ENCODE measurements at places on chromosomes 12 and 14.
A peak's percentile ranks its signal among the peaks of the same experiment; 100 is the strongest.

- peak; percentile 22 for DNase-seq
Observed at GRCh38 chr14:67285876-67286452, 44.7 kb downstream of the PALS1 start.

- no peak for DNase-seq
Observed at GRCh38 chr12:7905071-7905470, 30.9 kb downstream of the SLC2A3 start.

- no peak for DNase-seq
Observed at GRCh38 chr14:89012282-89013097, 188.0 kb downstream of the TTC8 start.

- DNase-seq: no peak
Observed at GRCh38 chr12:94074216-94074979, 74.0 kb upstream of the PLXNC1 start.

DNA sequence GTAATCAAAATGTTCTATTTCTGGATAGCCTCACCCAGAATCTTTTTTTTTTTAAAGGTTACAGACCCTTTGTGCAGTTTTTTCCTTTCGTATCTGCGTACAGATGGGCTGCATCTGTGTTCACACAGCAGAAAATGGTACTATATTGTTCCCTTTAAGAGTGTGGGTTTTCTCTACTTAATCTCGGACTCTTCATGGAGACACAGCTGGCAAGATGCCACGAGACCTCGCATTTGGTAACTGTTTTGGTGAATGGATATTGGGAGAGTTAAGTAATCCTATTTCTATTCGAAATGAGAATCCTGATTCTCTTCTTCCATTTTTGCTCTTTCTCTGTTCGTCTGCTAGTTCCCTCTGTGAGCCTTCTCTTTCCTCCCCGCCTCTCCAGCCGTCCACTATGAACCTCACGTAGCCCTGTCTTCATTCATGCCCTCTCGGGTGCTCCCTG lies 85.7 kb downstream of the SAMD4A start:
- no peak for DNase-seq

DNA sequence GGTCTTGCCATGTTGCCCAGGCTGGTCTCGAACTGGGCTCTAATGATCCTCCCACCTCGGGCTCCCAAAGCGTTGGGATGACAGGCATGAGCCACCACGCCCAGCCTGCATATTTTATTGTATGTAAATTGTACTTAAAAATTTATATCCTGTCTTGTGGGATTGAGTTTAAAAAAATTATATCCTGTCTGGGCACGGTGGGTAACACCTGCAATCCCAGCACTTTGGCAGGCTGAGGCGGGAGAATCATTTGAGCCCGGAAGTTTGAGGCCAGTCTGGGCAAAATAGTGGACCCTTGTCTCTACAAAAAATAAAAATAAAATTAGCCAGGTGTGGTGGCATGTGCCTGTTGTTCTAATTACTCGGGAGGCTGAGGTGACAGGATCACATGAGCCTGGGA lies 13.9 kb upstream of the CEBPE start:
- no peak for DNase-seq

DNA sequence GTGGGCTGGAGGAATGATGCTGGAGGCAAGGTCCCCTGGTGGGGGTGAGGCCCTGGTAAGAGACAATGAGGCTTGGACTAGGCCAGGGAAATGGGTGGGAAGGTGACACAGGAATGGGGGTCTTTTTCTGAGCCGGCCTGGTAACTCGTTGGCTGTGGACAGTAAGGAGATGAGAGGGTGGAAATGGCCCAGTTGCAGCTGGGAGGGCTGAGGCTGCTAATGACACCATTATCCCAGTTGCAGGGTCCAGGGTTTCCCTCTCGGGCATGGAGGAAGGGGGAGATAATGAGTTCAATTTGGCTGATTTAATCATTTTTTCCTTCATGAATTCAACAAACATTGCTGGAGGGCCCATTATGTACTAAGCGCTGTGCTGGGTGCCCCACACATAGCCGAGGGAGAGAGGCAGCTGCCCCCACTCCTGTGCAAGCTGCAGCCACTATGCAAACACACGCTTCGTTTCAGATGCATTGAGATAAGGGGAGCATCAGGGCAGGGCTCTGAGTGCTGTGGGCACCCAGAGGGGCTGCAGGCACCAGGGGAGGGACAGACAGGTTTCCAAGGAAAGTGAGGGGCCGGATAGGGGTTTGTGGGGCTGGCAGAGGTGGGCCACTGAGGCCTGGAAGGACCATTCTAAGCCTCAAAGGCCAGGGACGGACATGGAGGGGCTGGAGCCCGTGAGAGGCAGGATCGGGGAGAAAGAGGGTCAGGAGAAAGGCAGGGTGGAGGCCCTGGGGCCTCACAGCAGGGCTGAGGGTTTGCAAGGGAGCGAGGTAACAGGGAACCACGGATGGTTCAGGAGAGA lies 43.2 kb upstream of the MEG3 start:
- peak; percentile 81 for DNase-seq

DNA sequence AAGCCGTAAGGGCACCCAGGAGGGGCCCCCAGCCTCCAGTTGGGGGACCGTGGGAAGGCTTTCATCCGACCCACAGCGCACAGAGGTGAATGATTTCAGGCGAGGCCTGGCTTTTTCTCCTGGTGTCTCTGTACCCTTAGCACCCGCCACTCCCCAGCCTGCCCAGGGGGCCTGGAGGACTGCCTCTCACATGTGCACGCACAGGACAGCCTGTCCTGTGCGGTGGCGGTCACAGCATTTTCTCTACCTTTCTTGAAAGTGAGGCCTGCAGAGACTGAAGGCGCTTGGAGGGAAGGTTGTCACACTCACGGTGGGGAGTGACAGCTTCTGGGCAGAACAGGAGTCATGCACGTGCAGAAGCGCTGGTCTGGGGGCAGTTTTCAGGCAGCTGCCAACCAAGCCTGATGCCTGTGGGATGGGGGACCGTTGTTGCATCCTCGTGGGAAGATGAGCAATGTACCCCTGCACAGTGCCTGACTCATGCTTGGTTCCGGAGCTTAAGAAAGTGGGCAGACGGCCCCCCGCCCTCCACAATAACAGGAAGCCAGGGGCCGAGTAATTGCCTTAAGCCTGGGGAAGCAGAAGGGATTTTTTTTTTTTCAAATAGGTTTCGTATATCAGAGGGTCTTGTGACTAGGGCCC lies 148.1 kb downstream of the TSPAN9 start:
- no peak for DNase-seq

GRCh38 chr12:2307550-2307949 lies 254.8 kb downstream of the CACNA1C start:
- no peak for DNase-seq

GRCh38 chr14:81252278-81252677 lies 31.5 kb upstream of the GTF2A1 start:
- DNase-seq: peak; percentile 42

DNA sequence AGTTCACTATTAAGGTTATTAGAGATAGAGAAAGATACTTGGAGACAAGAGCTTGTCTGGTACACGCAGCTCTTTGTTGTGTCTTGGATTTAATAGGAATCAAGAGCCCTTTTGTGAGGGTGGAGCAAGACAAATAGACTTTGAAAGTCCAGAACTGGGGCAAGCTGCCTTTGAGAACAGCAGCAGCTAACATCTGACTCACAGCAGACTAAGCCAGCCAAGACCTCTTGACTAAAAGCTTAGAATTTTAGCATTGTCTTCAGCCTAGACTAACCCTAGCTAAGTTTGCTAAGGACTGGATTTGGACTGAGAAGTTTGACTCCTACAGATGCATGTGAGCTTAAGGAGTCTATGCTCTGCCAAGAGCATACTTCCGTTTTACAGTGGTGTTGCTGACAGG lies 201.9 kb upstream of the RBM19 start:
- no peak for DNase-seq

DNA sequence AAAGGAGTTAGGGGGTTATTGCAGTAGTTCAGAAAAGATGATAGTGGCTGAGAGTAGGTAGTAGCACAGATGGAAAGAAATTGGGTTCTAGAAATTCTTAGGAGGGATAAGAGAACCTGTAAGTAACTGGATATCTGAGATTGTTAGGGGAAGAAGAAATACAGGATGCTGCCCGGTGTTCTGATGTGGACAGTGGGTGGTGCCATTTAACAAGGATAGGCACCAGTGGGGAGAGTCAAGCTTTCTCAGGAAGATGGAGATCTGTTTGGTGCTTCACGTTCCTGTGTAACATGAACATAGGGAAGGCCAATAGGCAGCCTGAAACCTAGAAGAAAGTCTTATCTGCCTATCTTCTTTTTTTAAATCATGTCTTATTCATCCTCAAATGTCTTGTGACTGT lies 245.9 kb downstream of the NPAS3 start:
- DNase-seq: peak; percentile 12

DNA sequence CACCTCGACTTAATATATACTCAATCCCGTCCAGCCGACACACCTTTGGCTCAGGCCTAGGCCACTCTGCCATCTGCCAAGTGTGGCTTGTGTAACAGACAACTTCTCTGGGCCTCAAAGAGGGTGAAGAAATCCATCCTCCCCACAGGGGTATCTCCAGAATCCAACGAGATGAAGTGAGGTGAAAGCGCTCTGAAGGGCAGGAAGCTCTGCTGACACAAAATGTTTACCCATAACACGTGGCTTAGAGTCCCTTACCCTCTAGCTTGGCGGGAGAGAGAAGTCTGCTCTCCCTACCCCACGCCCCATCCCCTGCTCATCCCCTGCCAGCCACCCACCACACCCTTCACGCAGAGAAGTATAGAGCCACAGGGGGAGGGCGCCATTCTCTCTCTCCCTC lies 13.0 kb downstream of the ZBTB39 start:
- no peak for DNase-seq

DNA sequence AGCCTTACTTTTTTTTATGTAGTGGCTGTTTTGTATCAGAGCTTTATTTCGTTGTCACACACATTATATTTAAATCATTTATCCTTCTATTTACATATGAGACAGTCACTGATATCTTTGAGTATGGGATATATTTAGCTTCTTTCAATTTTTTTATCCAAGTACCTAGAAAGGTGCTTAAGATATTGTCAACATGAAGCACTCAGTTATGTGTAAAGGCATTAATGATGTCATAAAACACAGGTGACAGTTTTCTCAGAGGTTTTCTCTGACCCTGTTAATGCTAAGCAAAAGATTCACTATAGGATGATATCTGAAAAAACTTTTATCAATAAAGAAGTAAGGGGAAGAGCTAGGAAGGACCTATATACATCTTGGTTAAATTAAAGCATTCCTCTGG lies 23.2 kb downstream of the LRFN5 start:
- DNase-seq: no peak

- no peak for DNase-seq
Observed at GRCh38 chr12:101050631-101051030, 159.4 kb downstream of the SLC5A8 start.

- no peak for DNase-seq
Observed at GRCh38 chr12:21717767-21718166, 56.7 kb downstream of the KCNJ8 start.

GRCh38 chr14:69231486-69231885 lies 28.5 kb upstream of the GALNT16 start:
- DNase-seq: no peak

DNA sequence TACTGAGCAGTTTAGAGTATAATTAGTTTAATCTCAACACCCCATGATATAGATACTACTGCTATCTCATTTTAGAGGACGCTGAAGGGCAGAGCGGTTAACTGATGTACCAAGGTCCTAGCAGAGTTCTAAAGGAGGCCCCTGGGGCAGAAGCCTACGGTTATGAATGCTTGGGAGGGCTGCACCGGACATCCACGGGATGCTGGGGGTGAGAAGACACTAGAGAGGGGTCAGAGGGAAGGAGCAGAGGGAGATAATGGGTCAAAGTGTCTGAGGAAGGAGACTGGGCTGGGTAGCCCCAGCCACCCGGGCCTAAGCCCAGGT lies 1.6 kb upstream of the ACTR6 start:
- DNase-seq: no peak

- DNase-seq: no peak
Observed at GRCh38 chr14:89624500-89625156, 207.6 kb upstream of the FOXN3 start.

GRCh38 chr14:93049867-93050331 lies 65.8 kb downstream of the ITPK1 start:
- no peak for DNase-seq

DNA sequence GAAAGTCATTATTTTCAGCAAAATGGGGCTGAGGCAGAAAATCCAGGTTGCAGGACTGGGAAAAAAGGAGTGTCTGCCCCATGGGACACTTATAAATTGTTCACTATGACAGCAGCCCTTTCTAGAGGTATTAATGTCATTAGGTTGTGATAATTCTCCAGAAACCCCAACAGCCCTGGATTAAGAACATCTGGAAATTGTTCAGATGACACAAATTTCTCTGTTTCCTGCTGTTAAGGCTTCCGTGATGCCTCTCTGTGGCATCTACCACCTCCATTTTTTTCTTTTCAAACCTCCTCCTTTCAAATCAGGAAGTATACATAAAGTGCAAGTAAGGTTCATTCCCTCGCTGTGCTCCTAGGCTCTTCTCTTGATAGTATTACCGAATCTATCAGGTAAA lies 25.6 kb downstream of the EGLN3 start:
- peak; percentile 20 for DNase-seq

- DNase-seq: no peak
Observed at GRCh38 chr14:47846008-47846407, 170.6 kb upstream of the MDGA2 start.

DNA sequence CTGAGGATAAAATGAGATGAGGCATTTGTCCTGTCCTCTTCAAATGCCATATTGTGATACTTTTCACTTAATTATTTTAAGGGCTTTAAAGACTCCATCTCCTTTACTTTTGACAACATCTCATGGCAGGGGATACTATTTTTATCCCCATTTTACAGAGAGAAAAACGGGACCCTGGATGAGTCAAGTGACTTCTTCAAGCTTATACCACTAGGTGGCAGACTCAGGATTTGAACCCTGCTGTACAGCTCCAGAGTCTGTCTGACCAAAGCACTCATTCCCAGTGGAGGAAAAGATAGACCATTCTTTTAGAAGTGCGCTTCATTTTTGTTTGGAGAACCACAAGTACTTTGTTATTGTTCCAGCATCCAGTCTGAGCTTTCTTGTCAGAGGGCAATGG lies 1.7 kb upstream of the SMOC1 start:
- peak; percentile 57 for DNase-seq

DNA sequence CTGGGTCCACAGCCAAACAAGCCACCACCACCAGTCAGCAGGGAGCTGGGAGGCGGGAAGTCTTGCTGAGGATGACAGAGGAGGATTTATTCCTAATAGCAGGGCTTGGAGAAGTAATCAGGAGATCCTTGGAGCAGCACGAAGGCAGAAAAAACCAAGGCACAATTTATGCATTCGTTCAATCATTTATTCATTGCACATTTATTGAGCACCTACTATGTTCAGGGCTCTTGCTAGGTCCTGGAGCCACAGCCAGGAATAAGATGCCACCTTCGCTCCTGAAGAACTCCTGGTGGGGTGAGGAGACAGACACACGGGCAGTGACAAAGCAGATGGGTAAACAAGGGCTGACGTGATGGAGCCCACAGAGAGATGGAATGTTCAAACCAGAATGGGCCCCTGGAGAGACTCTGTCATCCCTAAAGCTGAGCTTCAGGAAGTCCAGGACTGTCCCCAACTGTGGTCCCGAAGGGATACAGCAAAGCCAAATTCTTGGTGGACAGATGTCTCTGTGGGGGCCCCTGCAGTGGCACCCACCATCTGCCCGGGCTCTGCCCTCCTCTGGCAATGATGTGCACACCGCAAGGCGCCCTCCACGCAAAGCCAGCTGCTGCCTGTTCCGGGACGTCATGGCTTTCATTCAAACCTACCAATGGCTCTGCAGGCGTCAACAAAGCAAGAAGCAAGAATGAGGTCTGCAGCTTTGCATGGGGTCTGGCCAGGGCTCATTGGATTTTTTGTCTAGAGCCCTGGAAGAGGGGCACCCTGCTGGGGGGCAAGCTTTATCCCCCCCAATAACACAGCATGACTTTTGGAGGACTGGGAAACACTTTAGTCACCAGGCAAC lies 3.0 kb upstream of the TESC start:
- DNase-seq: no peak
